Upper lobe of right lung (tissue), 1 donor: ENCODE measurements at places on chromosomes 7 and 10. TPM values are rescaled to one million over a fixed set of nuclear protein-coding genes. Genes with fewer than 3 reads are reported as not detected.

- H3K4me1 ChIP-seq, result no peaks in the 10 kb centered on the region
- H3K27me3 ChIP-seq, result no peaks in the 10 kb centered on the region
- no peak overlapping the region for H3K27ac ChIP-seq
- DNase-seq, result no peak
- H3K4me3 ChIP-seq, result no peak overlapping the region
Measured at GRCh38 chr7:106692450-106693051, 31.6 kb upstream of the CCDC71L start.

- peaks cover 13% of the 10 kb centered on the region for H3K4me1 ChIP-seq
- H3K4me3 ChIP-seq, result no peak overlapping the region
- H3K27me3 ChIP-seq, result no peaks in the 10 kb centered on the region
Measured at GRCh38 chr7:134686786-134687185, 40.1 kb downstream of the BPGM start.

Gene ANXA7
- total RNA-seq, result 102 TPM

Gene C10orf67
- 1.6 TPM for total RNA-seq

DNA sequence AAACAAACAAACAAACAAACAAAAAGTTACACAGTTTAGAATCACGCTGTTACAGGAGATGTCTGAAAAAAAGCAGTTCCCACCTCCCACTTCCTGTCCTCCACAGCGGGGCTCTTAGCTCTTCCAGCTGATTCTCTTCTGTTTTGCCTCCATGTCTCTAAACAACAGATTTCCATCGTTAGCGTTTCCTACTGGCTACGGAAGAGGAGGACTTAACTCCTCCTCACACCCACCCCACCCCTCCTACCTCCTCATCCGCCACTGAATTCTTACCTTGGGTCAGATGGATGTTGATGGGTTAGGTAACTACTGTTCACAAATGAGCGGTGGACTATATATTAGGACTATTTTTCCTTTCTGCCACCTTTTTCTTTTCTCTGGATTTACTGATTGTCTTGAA lies 36.8 kb upstream of the NUB1 start:
- H3K27me3 ChIP-seq, result peaks cover 19% of the 10 kb centered on the region
- no peak for DNase-seq
- no peaks in the 10 kb centered on the region for H3K36me3 ChIP-seq
- H3K4me1 ChIP-seq, result peaks cover 5% of the 10 kb centered on the region
- H3K27ac ChIP-seq, result no peak overlapping the region

DNA sequence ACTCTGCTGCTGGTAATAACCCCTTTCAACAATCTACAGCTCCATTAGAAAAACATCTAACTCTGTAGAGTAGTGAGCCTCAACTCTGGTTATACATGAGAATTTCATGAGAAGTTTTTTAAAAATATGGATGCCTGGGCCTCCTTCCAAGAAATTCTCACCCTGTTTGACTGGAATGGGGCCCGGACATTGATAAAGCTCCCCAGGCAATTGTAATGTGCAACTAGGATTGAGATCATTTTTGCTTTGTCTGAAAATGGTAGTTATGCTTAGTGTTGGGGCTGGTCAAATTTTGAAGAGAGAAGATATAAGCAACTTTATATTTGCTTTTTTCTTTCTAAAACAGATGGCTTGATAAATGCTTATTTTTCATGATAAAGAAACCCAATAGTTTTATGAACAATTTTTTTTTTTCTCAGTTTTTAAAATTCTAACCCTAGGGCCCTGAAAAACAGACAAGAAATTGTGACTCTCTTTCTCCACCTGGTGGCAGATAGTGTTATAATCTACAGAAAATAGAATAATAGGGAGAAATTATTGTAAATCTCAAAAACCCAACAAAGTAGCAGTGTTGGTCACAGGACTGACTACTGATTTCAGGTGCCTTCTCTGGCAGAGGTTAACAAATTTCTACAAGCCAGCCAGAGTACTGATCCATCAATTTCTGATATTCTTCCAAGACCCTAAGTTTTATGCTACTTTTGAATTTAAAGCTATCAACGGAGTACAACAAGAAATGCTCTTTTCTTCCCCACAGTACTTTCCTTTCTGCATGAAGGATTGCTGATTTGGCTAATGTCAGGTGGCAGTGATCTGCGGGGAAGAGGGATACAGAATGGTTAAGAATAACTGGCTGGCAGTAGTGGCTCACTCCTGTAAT lies 174.8 kb downstream of the DKK1 start:
- no peak overlapping the region for H3K27ac ChIP-seq
- H3K36me3 ChIP-seq, result no peaks in the 10 kb centered on the region
- H3K4me1 ChIP-seq, result peaks cover 3% of the 10 kb centered on the region
- DNase-seq, result no peak
- H3K27me3 ChIP-seq, result no peaks in the 10 kb centered on the region

Gene NUTM2B
- total RNA-seq, result 0.96 TPM
